ENCODE measurements at places on chromosomes 7 and 10.

- DNase-seq, result no peak
Measured at GRCh38 chr7:121474301-121474673, 78.2 kb upstream of the FAM3C start.

GRCh38 chr7:83178066-83178465 is 15.4 kb upstream of the PCLO start:
- DNase-seq, result no peak

- DNase-seq, result no peak
Measured at GRCh38 chr7:150631866-150632864, at the start of gene GIMAP6. TSS of gene GIMAP6 (minus strand) at chr7:150632385. CDS start at chr7:150630142, 2,243 bp downstream.

DNA sequence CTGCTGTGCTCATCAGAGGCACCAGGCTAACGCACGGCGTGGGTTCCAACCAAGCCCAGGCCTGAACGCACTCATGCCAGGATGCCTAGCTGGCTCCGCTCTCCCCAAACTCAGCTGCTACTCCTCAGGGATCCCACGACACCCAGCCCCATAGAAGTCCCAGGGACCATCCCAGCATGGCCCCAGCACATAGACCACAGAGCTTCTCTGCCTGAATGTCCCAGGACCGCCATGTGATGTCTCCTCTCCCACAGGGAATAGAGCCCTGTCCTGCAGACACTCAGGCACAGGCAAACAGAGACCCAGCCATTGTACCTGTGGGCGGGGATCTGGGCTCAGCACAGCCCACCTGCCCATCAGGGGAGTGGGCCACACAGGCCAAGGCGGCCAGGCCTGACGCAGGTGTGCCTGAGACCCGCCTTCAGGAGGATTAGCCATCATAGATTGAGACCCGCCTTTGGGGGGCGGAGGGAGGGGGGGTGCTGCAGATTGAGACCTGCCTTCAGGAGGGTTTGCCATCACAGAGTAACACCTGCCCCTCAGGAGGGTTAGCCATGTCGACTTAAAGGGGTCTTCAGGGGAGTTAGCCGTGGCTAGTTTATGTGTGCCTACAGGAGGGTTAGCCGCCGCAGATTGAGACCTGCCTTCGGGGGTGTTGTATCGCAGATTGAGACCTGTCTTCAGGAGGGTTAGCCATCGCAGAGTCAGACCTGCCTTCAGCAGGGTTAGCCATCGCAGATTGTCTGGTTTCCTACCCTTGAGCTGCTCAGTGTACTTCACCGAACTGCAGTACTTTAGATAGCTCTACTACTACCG is 29.0 kb downstream of the RASGEF1A start:
- DNase-seq, result no peak

- DNase-seq, result no peak
Measured at GRCh38 chr10:118607768-118608354, 12.4 kb upstream of the PRLHR start.

GRCh38 chr7:755413-755805 is 28.3 kb upstream of the PRKAR1B start:
- DNase-seq, result no peak

DNA sequence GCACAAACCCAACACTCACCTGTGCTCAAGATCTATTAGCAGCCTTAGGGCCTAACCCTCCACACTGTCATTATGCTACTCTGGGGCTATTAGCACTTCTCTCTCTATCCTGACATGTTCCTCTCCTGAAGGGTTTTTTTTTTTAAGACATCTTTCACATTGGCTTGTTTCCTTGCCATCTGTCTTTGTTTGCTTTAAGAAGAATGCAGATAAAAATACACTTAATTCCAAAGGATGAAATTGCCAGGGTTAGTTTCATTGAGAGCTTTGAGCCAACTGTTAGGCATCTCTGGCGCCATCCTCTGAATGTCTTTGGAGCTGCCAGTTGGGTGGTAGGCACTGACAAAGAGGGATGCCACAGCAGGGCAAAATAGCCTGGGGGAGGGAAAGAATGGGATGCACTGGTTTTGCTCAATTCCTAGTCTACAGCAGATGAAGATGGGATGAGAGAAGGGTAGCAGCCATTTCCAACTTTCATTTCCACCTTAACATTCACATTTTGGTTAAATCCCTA is 399.2 kb downstream of the SORCS1 start:
- DNase-seq, result no peak

Measured in hippocampal formation (tissue), 2 donors.